NCI-H2107 (cell line): ENCODE measurements at places on chromosomes 11 and 22.
A peak's percentile ranks its signal among the peaks of the same experiment; 100 is the strongest.

DNA sequence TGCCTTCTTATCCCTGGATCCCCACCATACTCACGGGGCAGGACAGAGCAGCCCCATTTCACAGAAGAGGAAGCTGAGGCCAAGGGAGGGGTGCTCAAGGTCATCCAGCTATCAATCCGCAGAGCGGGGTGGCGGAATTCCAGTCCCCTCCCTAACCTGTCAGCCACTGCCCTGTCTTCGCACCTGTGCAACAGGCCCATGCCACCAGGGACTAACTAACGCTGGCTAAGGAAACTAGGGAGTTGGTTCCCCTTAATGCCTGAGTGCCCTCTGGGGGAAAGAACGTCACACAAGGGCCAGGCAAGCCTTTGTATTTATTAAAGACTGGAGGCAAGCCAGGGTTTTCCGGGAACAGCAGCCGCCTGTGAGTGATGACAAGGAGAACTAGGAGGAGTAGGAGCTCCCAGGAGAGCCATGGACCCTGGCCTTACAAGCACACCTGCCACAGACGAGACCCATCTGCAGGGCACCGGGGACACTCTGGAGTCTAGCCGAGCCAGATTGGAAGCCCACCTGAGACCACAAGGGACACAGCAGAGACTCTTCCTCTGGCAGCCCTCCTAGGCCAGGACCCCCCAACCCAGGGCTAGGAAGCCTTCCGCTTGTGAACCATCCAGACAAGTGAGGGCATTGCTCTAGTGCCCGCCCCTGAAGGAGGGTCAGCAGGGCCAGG lies 64.4 kb downstream of the MYH9 start:
- DNase-seq: peak; percentile 76

GRCh38 chr11:74449369-74449931 lies 17.9 kb downstream of the KCNE3 start:
- peak; percentile 72 for DNase-seq

GRCh38 chr11:120136356-120136755 lies 1.6 kb downstream of the TRIM29 start:
- DNase-seq: no peak

DNA sequence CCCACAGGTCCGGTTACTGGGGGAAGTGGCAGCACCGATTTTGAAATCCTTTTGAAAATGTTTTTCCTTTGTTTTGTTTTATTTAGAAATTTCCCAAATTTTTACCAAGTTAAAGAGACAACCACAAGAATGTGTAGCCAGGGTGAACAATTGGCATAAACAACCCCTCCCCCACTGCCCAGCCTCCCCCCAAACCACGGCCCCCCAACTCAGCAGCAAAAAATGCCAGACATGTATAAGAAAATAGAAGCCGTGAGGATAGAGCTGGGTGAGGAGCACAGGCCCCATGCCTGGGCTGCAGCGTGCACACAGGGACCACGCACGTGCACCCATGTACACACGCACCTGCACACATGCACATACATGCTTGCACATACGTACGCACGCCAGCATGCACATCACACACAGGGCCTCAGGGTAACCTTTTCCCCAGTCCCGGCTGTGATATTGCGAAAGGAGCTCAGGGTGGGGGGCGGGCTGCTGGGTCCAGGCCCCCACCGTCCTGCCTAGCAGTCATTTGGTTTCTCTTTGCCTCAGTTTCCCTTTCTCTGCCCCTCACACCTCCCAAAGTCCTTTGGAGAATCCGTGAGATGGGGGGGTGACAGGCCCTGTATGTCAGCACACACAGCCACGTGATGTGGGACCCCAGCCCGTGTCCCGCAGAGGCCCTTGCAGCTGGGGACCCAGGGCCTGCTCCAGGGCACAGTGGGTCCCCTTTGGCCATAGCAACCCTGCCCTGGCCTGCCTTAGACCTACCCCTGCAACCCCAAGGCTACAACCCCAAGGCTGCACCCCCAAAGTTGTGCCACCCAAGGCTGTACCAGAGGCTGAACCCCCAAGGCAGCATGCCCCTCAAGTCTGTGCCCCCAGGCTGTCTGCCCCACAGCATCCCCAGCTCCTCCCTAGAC lies 42.9 kb downstream of the IGF2 start:
- DNase-seq: no peak

GRCh38 chr11:111447931-111448330 lies 64.3 kb downstream of the BTG4 start:
- no peak for DNase-seq

DNA sequence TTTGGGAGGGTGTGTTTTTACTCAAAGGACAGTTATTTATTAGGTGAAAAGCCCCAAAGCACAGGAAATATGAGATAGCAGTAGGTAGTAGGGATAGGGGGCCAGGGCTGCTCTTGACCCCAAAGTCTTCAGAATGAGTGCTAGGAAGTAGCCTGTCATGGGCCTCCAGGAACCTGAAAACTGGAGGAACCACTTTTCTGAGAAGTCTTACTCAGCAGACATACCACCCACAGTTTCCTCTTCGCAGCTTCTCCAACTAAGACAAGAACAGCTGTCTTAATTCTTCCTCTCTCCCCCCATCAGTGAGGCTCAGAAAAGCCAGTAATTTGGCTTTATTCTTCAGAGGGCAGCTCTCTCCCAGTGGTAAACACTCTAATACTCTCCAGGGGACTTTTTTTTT lies 84.0 kb upstream of the CTSC start:
- DNase-seq: no peak

DNA sequence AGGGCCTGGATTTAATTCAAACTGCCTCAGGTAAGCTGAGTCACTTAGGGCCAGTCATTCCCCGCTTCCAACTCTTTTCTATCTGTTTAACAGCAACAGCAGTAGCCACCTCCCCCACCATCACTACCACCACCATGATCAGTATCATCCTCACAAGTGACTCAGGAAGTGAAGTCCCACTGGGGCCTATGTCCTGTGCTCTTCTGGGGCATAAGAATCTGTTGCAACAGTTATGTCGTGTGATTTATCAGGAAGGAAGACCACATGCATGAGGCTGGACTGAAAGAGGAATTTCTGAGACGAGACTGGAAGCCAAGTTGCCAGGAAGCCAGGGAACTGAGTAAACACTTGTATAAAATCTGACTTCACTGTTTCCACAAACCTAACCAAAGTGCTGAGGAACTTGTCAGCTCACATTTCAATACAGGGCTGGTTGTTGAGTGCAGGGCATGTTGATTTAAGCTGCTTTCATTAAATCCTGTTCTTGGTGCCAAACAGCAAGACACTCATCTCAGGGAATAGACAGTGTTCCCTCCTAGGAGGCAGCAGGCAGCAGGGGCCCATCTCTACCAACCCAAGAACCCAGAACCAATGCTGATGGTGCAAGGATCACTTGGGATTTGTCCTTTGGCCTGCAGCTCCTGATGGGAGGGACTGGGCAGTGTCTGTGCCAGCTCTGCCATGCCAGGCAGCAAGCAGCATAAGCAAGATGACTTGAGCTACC lies 226.7 kb upstream of the NARS2 start:
- DNase-seq: no peak

GRCh38 chr11:100825626-100826025 lies 138.5 kb downstream of the ARHGAP42 start:
- DNase-seq: no peak

- no peak for DNase-seq
Observed at GRCh38 chr22:46993633-46994032, 231.2 kb downstream of the TBC1D22A start.

GRCh38 chr11:130068986-130069658 lies 572 bp upstream of the APLP2 start:
- DNase-seq: no peak

DNA sequence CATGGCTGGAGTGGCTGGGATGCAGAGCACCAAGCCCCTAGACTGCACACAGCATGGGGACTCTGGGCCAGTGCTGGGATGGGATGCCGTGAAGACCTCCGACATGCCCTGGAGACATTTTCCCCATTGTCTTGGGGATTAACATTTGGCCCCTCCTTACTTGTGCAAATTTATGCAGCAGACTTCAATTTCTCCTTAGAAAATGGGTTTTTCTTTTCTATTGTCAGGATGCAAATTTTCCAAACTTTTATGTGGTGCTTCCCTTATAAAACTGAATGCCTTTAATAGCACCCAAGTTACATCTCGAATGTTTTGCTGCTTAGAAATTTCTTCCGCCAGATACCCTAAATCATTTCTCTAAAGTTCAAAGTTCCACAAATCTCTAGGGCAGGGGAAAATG lies 29.2 kb downstream of the RSF1 start:
- no peak for DNase-seq

DNA sequence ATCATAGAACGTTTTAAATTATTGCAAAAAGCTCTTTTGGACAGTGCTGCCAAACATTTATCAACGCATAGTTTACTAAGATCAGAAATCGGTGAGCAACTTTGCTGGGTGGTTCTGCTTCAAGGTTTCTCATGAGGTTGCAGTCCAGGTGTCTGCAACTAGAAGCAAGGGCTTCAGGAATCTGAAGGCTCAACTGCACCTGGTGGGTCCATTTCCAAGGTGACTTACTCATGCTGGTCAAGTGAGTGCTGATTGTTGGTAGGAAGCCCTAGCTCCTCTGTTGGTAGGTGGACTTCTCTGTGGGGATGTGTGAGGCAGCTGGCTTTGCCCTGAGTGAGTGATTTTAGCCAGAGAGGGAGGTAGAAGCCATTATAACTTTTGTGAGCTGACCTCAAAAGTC lies 22.5 kb downstream of the ARHGEF12 start:
- no peak for DNase-seq

DNA sequence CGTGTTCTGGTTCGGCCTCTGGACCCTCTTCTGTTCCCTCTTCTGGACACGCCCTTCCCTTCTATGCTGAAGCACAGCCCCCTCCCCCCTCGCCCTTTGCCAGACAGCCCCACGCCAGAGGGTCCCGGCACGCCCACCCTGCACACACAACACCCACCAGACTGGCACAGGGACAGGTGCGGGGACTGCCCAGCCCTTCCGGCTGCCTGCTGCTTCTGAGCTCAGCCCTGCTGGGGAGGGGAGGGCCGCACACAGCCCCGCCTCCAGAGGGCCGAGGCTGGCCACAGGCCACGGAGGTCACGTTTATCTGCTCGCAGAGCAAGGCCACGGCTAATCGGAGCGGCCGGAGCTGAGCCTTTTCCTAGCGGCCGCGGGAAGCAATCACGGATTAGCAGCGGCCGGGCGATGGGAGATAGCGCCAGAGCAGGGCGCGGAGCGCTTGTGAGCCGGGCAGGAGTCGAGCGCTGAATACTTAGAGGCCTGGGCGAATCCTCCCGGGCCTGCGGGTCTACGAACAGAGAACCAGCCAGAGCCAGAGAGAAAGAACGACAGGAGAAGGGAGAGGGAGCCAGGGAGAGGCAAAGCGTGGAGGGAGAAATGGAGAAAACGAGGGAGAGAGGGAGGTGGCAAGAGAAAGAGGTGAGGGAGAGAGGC lies 21.5 kb downstream of the OTUB1 start:
- DNase-seq: no peak

GRCh38 chr11:119202554-119202953 lies 3.6 kb upstream of the CBL start:
- no peak for DNase-seq

DNA sequence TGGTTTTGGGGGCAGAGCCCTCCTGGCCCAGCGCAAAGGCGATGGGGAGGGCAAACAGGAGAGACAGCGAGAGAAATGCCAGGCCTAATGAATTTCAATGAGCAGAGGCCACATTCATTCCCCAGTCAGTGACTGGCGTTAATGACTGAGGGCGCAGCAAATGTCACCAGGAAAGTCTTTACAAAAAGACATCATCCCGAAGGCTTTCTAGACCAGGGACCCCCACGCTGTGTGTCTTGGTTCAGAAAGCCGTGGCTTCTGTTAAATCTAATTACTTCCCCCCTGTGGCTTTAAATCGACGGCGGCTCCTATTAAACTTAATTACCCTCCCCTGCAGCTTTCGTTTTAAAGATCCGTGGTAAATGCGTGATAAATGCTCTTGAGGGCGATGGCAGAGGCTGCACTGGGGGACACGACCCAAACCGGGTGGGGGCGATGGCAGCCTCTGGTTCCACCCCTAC lies 1.6 kb upstream of the FGF19 start:
- no peak for DNase-seq

DNA sequence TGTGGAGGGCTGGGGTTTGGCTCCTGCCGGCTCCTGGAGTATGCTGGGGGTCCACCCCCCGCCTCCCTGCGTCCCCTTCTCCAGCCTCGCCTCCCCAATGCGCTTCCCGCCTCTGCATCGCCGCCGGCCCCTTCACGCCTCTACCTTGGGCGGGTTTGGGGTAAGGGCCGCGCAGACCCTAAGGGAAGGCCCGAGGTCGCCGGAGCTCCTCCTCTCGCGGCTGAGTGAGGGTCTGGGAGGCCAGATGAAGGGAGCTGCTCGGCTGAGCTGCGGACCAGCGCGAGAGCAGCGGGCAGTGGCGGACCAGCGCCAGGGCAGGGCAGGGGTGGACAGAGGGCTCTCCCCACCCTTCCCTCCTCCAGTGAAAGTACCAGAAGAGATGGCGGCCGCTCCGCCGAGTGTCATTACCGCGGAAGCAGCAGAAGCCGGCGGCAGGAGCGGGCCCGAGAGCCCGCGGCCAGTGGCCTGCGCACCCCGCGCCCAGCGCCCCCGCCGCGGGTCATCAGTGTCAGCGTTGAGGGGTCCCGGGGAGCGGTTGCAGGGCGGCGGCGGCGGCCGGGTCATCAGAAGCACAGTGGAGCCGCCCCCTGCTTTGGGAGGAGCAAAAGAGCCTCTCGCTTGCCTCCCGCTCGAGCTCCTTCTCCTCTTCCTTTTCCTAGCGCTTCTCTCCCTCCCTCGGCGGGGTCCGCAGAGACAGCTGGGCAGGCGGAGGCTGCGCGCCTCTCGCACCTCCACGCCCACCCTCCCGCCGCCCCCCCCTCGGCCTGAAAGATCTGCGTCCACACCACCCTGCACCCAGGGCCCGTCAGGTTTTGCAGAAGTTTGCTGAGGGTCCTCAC lies 255.6 kb upstream of the CADM1 start:
- no peak for DNase-seq

GRCh38 chr22:34798605-34799004 lies 267.4 kb upstream of the ISX start:
- no peak for DNase-seq

DNA sequence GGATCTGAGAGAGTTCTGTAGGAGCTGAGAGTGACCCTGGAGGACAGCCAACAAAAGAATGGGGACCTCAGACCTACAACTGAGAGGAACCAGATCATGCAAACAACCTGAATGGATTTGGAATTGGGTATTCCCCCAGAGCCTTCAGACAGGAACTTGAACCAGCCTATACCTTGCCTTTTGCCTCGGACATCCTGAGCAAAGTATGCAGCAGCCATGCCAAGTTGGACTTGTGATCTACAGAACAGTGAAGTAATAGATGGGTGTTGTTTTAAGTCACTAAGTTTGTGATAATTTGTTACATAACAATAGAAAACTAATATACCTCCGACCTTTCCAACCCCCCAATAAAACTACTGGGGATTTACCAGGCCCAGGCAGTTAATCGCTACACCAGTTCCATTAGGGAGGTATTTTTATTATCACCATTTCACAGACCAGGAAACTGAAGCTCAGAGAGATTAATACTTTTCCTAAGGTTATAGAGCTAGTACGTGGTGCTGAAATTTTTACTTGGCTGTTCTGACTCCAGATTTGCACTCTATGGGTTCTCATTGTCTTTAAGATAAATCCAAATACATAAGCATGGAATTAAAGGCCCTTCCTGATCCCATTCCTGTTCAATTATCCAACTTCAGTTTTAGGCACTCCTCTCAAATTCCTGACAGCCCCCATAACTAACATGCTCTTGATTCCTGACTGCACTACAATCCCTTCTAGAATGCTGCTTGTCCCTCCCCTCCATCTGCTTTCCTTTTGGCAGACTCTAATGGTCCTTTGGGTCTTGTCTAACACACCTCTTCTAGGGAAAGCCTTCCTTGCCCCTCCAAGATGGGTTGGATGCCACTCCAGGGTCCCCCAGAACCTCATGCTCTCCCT lies 1.7 kb upstream of the RASSF10 start:
- DNase-seq: no peak

GRCh38 chr11:123477205-123477907 lies 47.3 kb downstream of the GRAMD1B start:
- no peak for DNase-seq

- DNase-seq: peak; percentile 12
Observed at GRCh38 chr22:24189249-24190158, 8.2 kb downstream of the SUSD2 start.
